IPS DF 19.7 (cell line): ENCODE measurements at places on chromosomes 5 and 9.

- no peak for DNase-seq
Observed at GRCh38 chr9:134293611-134294152, 32.6 kb upstream of the RXRA start.

GRCh38 chr5:9456435-9457042 is 89.3 kb downstream of the SEMA5A start:
- no peak for DNase-seq

DNA sequence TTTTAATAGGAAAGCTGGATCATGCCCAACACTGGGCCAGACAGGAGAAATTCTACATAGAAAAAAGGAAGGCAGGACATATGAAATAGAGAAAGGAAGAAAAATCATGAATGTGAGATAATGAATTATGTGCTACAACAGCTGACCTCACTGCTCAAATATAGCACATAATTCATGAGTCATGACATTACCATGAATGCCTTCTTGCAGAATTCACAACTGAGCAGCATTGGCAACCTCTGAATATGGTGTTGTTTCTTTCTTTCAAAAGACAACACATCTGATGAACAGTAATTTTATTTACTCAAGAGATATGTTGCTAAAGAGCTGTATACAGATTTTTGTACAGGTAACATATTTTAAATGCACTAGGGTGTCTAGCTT is 34.4 kb downstream of the APBA1 start:
- no peak for DNase-seq

DNA sequence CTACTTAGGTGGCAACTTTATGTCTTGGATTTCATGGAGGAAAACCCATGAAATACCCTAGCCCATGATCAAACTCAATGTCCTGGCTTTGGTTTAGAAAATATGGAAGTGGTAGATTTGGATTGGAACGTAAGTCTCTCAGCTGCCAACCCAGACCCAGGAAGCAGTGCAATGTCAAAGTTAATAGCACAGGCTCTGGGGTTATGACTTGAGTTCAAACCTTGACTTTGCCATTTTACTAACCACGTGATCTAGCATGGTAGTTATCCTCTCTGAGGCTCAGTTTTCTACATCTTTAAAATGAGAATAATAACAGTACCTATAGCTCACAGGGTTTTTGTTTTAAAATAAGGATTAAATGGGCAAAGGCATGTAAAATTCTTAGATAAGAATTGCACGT is 13.8 kb downstream of the FYB1 start:
- DNase-seq = no peak

GRCh38 chr5:173716058-173716682 is 99.7 kb upstream of the BOD1 start:
- DNase-seq = no peak

DNA sequence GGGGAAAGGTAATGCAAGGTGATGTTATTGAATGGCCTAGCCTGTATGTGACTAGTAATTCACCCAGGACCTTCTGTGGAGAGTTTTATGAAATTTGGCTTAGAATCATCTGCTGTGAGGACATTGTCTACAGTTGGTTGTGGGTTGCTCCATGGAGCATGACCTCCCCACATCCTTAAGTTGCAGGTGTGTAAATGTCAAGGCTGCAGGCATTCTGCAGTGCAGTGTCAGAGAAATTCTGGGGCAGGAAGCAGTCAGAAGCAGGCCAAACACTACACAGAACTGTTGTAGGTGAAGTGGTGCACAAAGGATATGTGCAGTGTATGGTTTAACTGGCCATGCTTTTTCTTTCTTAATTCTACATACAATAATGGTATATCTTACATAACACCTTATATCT is 588.3 kb downstream of the EBF1 start:
- DNase-seq = no peak

DNA sequence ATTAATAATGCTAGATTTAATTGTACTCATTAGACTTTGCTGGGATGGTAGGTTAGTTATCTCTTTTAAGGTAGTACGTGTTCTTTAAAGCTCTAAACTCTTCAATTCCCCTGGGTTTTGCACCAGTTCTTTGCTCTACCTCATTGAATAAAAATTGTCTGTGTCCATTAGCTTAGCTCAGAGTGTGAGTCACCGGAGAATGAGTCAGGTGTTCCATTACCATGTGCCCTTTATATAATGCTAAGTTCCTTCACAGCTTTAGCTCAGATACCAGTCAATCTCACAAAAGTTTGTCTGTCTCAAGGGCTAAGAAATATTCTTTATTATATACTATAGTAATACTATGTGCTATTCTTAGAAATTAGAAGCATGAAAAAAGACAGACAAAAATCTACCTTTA is 339.4 kb downstream of the PRELID2 start:
- DNase-seq = no peak
